ENCODE measurements at places on chromosomes 16 and 17.

GRCh38 chr16:54936979-54937670 is 6.5 kb downstream of the IRX5 start:
- DNase-seq: no peak

DNA sequence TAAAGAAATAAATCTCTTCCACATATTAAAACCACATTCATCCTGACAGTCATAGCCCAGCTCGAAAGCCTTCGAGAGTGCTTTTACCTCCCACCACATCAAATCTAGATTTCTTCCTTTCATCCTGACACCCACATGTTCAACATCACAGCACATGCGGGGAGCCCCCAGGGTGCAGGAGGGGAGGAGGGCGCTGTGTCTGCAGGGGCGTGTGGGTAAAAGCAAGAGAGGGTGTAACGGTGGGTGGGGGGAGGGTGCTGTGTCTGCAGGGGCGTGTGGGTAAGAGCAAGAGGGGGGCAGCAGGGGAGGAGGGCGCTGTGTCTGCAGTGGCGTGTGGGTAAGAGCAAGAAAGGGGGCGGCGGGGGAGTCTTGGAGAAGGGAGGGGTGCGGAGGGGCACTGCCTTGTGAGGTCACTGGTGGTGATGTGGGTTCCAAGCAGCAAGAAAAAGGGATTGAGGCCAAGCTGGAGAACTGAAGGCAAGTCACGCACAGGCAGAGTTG is 34.7 kb downstream of the ADCY9 start:
- DNase-seq: peak; percentile 31

DNA sequence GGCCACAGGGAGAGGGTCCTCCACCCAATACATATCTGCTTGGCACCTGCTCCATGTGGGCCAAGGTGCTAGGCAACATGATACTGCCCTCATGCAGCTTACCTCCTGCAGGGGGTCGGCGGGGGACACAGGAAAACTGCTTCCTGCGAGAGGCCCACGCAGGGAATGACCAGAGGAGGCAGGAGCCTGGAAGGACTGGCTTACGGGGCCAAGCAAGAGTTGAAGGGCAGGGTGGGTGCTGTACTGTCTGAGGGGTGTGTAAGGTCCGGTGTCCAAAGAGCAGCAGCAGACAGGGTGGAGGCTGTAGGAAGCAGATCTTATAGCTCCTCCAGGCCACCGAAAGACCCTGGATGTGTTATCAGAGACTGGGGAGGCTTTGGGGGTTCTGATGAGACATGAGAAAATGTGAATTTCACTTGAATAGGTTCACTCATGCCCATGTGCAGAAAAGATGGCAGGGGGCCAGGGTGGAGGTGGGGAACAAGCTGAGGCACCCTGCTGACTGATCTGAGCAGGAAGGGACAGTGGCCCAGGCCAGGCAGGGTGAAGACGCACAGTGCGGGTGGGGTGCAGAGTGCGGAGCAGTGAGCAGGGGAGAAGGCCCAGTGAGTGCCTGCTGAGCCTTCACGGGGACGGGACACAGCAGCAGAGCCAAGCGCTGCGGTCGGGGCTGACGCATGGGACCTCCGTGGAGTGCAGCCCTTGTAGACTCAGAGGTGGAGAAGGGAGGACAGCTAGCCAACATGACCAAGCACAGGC is 8.3 kb downstream of the FLCN start:
- no peak for DNase-seq

- DNase-seq: no peak
Observed at GRCh38 chr17:77194179-77194578, 53.4 kb downstream of the SEC14L1 start.

GRCh38 chr17:59001158-59001814 is 105.4 kb downstream of the TRIM37 start:
- peak; percentile 81 for DNase-seq

GRCh38 chr16:67164599-67165061 is at the start of gene HSF4:
Gene HSF4 (plus strand): TSS chr16:67164745. CDS start chr16:67164812, 67 bp downstream.
- no peak for DNase-seq

DNA sequence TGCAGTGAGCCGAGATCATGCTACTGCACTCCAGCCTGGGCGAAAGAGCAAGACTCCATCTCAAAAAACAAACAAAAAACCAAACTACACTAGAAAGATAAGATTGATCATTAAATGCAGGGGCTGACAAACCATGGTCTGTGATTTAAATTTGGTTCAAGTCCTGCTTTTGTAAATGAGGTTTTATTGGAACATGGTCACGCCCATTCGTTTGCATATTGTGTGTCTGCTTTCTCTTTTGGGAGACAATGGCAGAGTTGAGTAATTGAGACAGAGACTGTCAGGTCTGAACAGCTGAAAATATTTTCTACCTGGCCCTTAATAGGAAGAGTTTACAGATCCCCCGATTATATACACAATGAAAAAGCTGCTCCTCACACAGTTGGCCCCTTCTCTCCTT is 235.5 kb upstream of the EEF2KMT start:
- no peak for DNase-seq

DNA sequence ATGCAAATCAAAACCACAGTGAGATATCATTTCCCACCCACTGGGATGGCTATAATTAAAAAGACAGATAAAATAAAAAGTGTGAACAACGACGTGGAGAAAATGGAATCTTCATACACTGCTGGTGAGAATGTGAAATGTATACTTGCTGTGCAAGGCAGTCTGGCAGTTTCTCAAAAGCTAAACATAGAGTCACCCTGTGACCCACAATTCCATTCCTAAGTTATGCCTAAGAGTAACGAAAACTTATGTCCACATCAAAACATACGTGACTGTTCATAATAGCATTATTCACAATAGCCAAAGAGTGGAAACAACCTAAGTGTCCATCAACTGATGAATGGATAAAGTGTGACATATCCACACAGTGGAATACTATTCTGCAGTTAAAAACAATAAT is 38.1 kb upstream of the VPS4A start:
- no peak for DNase-seq

DNA sequence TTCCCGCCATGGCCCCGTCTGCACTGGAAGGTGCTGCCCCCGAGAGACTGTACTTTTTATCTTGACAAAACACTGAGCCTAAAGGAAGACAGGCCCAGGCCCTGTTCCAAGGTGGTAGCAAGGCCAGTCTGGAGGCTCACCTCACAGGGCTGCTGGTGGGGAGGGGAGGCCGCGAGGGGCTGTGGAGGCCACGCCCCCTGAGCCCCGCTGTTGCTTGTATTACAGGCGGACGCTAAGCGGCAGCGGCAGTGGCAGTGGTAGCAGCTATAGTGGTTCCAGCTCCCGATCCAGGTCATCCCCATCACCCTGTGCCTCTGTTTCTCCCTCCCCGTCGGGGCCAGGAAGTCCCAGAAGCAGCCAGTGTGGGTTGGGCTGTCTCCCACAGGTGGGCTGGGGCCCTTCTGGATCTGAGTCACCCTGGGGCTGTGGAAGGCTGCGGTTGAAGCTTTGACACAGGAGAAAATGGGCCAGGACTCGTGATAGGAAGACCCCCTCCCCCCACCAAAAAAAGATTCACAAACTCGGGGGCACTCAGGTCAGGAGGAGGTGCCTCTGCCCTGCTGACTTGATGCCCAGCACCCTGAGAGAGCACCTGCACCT is 13.3 kb upstream of the IL17C start:
- no peak for DNase-seq

- no peak for DNase-seq
Observed at GRCh38 chr16:68739964-68740627, 3.0 kb downstream of the CDH1 start.

- DNase-seq: no peak
Observed at GRCh38 chr17:47262586-47262985, 9.0 kb downstream of the ITGB3 start.

DNA sequence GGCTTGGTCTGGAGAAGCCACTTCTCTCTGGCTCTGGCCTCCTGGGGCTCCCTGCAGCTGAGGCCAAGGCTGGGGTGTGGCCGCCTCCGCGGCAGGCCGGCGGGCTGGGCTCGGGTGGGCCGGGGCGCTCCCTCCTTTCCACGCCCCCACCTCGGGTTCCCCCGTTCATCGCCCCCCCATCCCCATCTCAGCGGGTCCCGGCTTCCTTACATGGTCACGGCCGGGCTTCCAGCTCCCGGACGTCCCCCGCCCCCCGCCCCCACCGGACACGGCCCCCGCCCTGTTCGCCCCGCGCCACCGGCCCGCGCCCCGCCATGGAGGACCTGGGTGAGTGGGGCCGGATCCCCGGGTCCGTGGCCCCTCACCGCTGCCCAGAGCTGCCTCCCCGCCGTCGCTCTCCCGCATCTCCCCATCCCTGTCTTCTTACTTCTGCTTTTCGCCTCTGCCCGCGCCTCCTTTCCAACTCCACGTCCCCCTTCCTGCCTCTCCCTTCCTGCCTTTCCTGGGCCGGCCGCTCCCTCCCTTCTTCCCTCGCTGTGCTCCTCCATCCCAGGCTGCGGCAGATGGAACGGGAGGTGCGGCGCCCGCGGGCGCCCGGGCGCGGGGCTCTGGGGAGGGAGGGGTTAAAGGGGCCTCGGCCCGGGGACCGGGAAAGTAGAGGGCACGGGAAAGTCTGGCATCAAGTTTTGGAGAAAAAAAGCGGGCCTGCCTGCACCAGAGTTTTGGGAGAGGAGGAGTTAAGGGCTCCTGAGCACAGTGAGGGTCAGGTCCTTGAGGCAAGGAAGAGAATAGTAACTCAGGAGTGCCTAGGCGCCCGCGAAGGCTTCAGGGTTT is at the start of gene TGFB1I1:
TSS of gene TGFB1I1 (plus strand) at position 278 of the 834 bp plus-strand sequence. CDS start at position 315, 37 bp downstream.
- DNase-seq: no peak
